Muscle of leg (tissue), 16 donors: ENCODE measurements at places on chromosomes 3 and 15. TPM values are rescaled to one million over a fixed set of nuclear protein-coding genes. Genes with fewer than 3 reads are reported as not detected.

LTK gene
- 9.4 TPM for total RNA-seq

LRRN1 gene
- 26.6 TPM for total RNA-seq

PLA1A gene
- total RNA-seq = 0.09 TPM

TPRA1 gene
- 19.1 TPM for total RNA-seq

EEFSEC gene
- 5.5 TPM for total RNA-seq

DAZL gene
- not detected for total RNA-seq

DNA sequence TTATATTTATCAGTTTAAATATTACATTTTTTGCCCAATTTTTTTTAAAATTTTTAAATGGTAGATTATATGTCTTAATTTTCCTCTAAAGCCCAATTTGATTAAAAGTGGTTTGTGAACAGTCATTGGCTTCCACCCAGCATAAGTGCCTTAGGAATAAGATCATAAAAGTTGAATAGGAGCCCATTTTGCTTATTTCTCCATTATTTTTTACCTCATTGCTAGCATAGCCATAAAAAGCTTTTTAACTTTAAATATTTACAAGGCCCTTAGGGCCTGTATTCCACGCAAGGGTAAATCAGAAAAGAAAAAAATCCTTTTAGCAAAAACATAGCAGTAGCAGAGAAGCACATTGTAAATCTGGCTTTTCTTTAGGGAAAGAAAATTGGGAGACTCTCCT, 9.0 kb downstream of the TTC14 start:
- DNase-seq = no peak
- H3K27ac ChIP-seq = no peak overlapping the region
- H3K27me3 ChIP-seq = no peaks in the 10 kb centered on the region
- H3K4me1 ChIP-seq = no peaks in the 10 kb centered on the region
- H3K4me3 ChIP-seq = no peak overlapping the region
- peaks cover 24% of the 10 kb centered on the region for H3K36me3 ChIP-seq

- H3K27me3 ChIP-seq = no peaks in the 10 kb centered on the region
- H3K27ac ChIP-seq = no peak overlapping the region
- H3K4me3 ChIP-seq = no peak overlapping the region
Measured at GRCh38 chr15:41817327-41817726, 10.6 kb upstream of the JMJD7 start.

DNA sequence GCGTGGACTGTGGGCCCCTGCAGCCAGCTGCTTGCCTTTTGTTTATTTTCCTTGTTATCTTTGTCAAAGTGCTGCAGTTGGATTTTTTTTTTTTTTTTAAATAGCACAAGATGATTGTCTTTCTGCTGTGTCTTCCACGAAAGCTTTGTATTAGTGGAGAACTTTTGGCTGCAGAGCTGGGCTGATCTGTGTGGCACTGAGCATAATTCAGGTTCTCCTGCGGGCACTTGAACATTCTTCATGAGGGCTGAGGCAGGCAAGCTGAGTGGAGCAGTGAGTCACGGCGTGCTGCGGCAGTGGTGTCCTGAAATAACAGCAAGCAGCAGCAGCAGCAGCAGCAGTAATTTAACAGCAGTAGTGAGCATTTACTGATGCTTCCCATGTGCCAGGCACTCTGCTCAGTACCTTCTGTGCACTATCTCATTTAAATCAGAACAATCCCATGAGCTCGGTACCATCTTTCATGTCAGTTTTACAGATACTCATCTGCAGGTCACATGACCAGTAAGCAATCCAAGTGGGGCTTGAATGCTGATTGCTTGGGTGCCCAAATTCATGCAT, 45.8 kb downstream of the MITF start:
- no peak overlapping the region for H3K4me3 ChIP-seq
- no peaks in the 10 kb centered on the region for H3K27me3 ChIP-seq
- no peaks in the 10 kb centered on the region for H3K36me3 ChIP-seq
- no peak for DNase-seq
- H3K4me1 ChIP-seq = peaks cover 6% of the 10 kb centered on the region

GRCh38 chr3:83662381-83662960, 1296.3 kb upstream of the CADM2 start:
- no peak overlapping the region for H3K27ac ChIP-seq
- no peaks in the 10 kb centered on the region for H3K36me3 ChIP-seq

DNA sequence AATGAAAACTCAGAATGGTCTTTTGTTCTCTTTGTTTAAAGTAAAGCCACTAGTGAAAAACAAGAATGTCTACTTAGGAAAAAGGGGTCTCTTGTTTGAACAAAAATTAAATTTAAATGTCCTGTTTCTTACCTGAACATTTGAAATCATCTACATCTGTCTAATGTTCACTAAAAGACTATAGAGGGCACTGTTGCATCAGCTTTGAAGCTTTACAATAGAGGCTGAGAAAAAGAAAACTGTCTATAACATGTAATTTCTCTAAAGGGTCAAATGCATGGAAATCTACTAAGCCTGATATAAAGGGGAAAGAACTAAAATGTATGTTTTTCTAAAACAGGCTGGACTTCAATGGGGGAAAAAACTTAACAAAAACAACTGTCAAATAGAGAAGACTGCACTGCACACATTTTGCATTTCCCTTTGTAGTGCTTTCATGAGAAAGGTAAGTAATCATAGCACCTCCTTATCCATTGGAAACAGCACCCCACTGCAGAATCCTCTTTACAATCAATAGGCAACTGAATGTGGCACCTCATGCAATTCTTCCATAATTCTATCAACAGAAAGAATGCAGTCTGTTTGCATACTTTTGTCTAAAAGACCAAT, 26.3 kb downstream of the DPH6 start:
- H3K36me3 ChIP-seq = no peaks in the 10 kb centered on the region
- no peak overlapping the region for H3K4me3 ChIP-seq
- no peaks in the 10 kb centered on the region for H3K27me3 ChIP-seq
- no peak overlapping the region for H3K27ac ChIP-seq

DNA sequence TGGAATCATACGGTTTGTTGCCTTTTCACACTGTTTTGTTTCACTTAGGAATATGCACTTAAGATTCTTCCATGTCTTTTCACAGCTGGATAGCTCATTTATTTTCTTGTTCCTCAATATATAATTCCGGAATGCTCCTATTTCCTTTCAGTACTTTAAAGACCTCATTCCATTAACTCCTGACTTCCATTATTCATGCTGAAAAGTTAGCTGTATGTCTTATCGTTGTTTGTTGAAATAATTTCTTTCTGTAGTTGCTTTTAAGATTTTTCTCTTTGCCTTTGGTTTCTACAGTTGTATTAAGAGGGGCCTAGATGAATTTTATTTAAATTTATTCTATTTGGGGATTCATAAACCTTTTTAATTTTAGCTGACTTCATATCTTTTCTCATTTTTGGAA, 122.2 kb downstream of the ANXA2 start:
- no peak overlapping the region for H3K4me3 ChIP-seq
- no peak for DNase-seq
- H3K36me3 ChIP-seq = no peaks in the 10 kb centered on the region
- H3K27ac ChIP-seq = no peak overlapping the region
- no peaks in the 10 kb centered on the region for H3K4me1 ChIP-seq

GRCh38 chr3:100465892-100466777, 26.3 kb upstream of the TMEM45A start:
- no peaks in the 10 kb centered on the region for H3K27me3 ChIP-seq
- H3K4me3 ChIP-seq = no peak overlapping the region
- no peaks in the 10 kb centered on the region for H3K4me1 ChIP-seq
- H3K27ac ChIP-seq = no peak overlapping the region
- DNase-seq = no peak

- no peak overlapping the region for H3K27ac ChIP-seq
- H3K27me3 ChIP-seq = no peaks in the 10 kb centered on the region
- H3K4me1 ChIP-seq = no peaks in the 10 kb centered on the region
- H3K36me3 ChIP-seq = no peaks in the 10 kb centered on the region
- peak; percentile 39 for DNase-seq
Measured at GRCh38 chr15:29538044-29538443, 268.4 kb upstream of the NSMCE3 start.

DNA sequence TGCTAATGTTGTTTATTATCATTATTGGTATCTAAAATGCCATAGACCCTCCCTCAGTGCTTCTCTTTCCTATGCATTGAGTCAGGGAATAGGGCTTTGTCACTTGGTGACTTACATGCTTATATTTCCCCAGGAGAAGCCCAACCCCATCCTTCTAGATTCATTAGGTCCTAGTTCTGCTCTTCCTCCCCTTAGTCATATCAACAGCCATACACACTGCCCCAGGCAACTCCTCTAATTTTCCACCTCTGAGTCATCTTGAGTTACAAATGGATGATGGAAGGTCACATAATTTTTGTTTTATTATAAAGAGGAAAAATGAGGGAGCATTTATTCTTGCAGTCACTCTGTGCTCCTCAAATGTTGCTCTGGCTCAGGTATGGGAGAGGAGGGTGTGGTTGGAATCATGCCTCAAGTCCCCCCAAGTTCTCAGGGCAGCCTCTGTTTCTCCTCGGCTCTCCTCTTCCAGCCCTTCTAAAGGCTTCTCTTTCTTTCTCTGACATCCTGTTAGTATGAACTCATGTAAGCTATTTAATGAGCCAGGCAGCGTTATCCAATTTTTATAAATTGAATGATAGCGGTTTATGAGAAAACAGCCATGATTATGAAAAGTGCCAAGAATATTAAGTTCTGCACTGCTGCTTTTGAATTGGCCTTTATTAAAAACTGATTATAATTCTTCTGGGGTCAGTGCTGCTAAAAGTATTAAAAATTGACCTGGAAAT, 45.6 kb upstream of the FSTL1 start:
- no peaks in the 10 kb centered on the region for H3K36me3 ChIP-seq
- peaks cover 6% of the 10 kb centered on the region for H3K4me1 ChIP-seq
- DNase-seq = peak; percentile 78
- H3K4me3 ChIP-seq = no peak overlapping the region
- no peaks in the 10 kb centered on the region for H3K27me3 ChIP-seq

- peaks cover 4% of the 10 kb centered on the region for H3K4me1 ChIP-seq
- H3K27ac ChIP-seq = no peak overlapping the region
- H3K36me3 ChIP-seq = peaks cover 75% of the 10 kb centered on the region
- H3K4me3 ChIP-seq = no peak overlapping the region
- no peaks in the 10 kb centered on the region for H3K27me3 ChIP-seq
Measured at GRCh38 chr15:90949979-90950675, 4.6 kb upstream of the RCCD1 start.

- H3K36me3 ChIP-seq = peaks cover 33% of the 10 kb centered on the region
- no peak for DNase-seq
- no peaks in the 10 kb centered on the region for H3K27me3 ChIP-seq
- no peak overlapping the region for H3K27ac ChIP-seq
Measured at GRCh38 chr15:99163271-99164062, 58.6 kb downstream of the SYNM start.

GRCh38 chr3:24400015-24400414, 94.6 kb downstream of the THRB start:
- H3K4me3 ChIP-seq = no peak overlapping the region
- no peak for DNase-seq
- H3K4me1 ChIP-seq = no peaks in the 10 kb centered on the region
- H3K27ac ChIP-seq = no peak overlapping the region
- H3K36me3 ChIP-seq = no peaks in the 10 kb centered on the region

- no peaks in the 10 kb centered on the region for H3K36me3 ChIP-seq
- DNase-seq = no peak
- H3K4me3 ChIP-seq = no peak overlapping the region
- H3K27me3 ChIP-seq = no peaks in the 10 kb centered on the region
- peaks cover 6% of the 10 kb centered on the region for H3K4me1 ChIP-seq
Measured at GRCh38 chr3:184741798-184742675, 30.2 kb upstream of the MAGEF1 start.

DNA sequence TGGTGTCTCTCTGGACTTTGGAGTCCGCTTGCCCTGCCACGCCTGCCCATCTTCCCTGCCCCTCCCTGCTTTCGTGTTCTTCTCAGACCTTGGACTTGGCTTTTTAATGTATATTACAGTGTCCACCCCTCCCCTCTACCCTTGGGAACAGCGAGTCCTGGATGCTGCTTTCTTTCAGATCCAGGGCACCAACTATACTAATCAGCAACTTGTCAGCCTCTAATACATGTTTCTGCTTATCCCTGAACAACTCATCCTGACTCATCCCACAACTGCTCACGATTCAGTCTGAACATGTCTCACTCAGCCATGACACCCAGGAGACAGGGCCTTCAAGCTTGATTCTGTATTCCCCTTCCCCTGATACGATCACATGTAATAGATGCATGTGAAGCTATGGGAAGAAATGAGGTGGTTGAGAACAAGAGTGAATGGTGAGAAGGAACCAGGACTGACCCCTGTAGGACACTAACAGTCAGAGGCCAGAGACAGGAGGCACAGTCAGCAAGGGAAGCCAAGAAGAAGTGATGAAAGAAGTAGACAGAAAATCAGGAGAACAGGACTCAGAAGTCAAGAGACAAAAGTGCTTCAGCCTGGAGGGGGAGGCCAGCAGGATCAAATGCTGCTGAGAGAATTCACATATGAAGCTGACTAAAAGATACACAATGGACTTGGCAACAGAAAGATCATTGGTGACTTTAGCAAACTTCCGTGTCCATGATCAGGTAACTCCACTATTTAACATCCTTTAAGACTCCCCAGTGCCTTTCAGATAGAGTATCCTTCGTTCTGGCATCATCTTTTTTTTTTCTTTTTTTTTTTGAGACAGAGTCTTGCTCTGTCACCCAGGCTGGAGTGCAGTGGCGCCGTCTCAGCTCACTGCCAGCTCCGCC, 35.4 kb downstream of the BCL2L10 start:
- no peaks in the 10 kb centered on the region for H3K4me1 ChIP-seq
- no peak overlapping the region for H3K4me3 ChIP-seq
- H3K27me3 ChIP-seq = no peaks in the 10 kb centered on the region

DNA sequence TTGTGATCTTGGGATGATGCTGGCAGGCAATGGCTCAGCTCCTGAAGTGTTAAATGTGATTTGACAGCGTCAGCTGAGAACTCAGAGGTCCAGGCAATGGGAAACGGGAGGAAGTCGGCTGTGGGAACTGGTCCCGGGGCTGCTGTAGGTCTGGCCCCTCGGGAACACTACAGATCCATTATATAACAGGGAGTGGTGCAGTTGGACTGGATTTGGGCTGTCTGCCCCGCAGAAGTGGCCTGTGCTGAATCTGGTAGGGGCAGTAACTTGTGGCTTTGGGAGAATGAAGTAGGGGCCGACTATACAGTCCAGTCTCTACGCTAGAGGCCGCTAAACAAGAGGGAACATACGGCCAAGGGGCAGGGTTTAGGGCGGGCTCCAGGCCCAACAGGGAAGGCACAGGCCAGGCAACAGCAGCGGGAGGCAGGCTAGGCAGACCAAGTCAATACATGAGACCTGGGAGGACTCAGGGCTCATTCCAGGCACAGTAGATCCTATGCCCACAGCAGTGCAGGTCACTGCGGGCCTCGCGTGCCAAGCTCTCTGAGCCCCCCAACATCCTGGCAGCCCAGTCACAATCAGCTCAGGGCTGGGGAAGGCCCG, 20.3 kb upstream of the IL16 start:
- H3K36me3 ChIP-seq = no peaks in the 10 kb centered on the region
- peaks cover 7% of the 10 kb centered on the region for H3K27me3 ChIP-seq
- peak; percentile 76 for DNase-seq
- H3K27ac ChIP-seq = peak overlapping the region; percentile 65
- H3K4me3 ChIP-seq = no peak overlapping the region

GRCh38 chr3:56855856-56856512, 54.2 kb upstream of the ARHGEF3 start:
- H3K4me1 ChIP-seq = peaks cover 2% of the 10 kb centered on the region
- peak; percentile 32 for DNase-seq
- H3K36me3 ChIP-seq = peaks cover 3% of the 10 kb centered on the region
- H3K27me3 ChIP-seq = no peaks in the 10 kb centered on the region
